Gastroesophageal sphincter (tissue), 4 donors: ENCODE measurements at places on chromosomes 16 and 17. TPM values are rescaled to one million over a fixed set of nuclear protein-coding genes. Genes with fewer than 3 reads are reported as not detected.

Gene TBX6
- 0.84 TPM for total RNA-seq

GRCh38 chr16:88372522-88372921 lies 10.2 kb upstream of the ZNF469 start:
- no peak for ATAC-seq

DNA sequence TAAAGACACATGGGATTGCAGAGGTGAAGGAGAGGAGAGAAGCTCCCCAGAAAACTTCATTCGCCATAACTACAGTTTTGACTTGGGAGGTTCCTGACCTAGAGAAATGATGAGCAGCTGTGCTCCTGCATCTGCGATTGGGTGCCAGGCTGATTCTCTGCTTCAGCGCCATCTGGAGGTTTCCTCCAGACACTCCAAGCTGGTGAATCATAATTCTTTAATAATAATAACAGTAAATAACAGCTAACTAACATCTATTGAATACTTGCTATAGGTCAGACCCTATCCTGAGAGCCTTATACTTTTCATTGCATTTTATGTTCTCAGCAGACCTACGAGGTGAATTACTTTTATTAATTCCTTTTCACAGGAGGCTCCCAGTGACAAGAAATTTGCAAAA lies 575.8 kb downstream of the TOX3 start:
- no peak for ATAC-seq

GRCh38 chr16:17801068-17801467 lies 330.3 kb upstream of the XYLT1 start:
- no peak for ATAC-seq
